CD4-positive, CD25-positive, alpha-beta regulatory T cell (primary cell): ENCODE measurements at places on chromosomes 6 and 20. TPM values are rescaled to one million over a fixed set of nuclear protein-coding genes. Genes with fewer than 3 reads are reported as not detected.

- no peak for DNase-seq
- H3K4me3 ChIP-seq = no peak overlapping the region
- H3K27me3 ChIP-seq = peaks cover 4% of the 10 kb centered on the region
- no peak overlapping the region for H3K27ac ChIP-seq
- H3K36me3 ChIP-seq = no peaks in the 10 kb centered on the region
Measured at GRCh38 chr6:138227316-138227781, 9.1 kb upstream of the PBOV1 start.

GRCh38 chr6:134447883-134448387 lies 130.0 kb upstream of the SGK1 start:
- no peaks in the 10 kb centered on the region for H3K27me3 ChIP-seq
- H3K4me3 ChIP-seq = no peak overlapping the region
- no peak for DNase-seq
- H3K4me1 ChIP-seq = no peaks in the 10 kb centered on the region
- H3K27ac ChIP-seq = no peak overlapping the region

- peaks cover 39% of the 10 kb centered on the region for H3K27me3 ChIP-seq
- no peak overlapping the region for H3K27ac ChIP-seq
- no peaks in the 10 kb centered on the region for H3K36me3 ChIP-seq
- peaks cover 11% of the 10 kb centered on the region for H3K4me1 ChIP-seq
Measured at GRCh38 chr20:54170963-54171362, 2.8 kb downstream of the CYP24A1 start.

DNA sequence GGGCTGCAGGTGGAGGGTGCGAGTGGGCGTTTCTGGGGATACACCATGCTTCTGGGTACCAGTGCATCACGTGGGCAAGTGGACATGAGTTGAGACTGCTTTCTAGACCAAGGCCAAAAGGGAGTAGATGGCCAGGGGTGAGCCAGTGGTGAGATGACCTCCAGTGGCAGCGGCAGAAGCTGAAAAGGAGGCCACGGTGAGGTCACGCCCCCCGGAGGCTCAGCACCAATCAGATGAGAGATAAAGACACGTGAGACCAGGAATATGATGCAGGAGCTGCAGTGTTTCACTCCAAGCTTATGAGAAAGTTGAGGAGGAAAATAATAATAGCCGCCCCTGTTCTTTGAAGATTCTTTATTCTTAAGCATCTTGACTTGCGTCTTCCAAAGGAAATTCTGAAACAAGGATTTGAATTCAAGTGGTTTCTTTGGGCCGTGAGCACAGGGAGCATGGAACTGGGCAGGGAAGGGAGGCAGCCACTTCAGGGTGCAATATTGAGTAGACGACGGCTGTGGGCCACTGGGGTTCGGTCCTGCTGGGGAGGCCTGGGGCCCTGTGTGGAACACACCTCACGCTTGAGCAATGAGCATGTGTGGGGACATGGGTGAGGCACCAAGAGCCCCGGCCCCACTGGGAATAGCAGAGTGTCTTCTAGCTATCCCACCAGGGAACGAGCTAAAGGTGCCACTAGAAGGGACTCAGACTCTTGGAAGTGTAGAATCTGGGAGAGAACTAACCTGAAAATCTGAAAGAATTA lies 156.7 kb upstream of the LRFN2 start:
- no peaks in the 10 kb centered on the region for H3K36me3 ChIP-seq
- no peak overlapping the region for H3K4me3 ChIP-seq
- no peaks in the 10 kb centered on the region for H3K4me1 ChIP-seq
- H3K27me3 ChIP-seq = peaks cover 3% of the 10 kb centered on the region
- no peak overlapping the region for H3K27ac ChIP-seq

DNA sequence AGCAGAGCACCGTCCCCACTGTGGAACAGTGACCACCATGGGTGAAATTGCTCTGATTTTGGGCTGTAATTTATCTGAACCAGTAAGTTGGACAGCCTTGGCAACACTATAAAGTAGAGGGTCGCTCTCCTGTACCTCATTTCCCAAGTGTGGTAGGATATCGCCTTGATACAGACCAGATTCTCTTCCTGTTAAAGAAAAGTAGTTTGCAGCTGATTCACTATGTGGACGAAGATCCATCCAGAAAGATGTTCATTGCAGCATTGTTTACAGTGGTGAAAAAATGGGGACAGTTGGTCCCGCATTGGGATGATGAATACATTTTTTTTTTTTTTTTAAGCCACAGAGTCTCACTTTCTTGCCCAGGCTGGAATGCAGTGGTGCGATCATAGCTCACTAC lies 74.3 kb downstream of the SLX4IP start:
- H3K4me3 ChIP-seq = no peak overlapping the region
- no peak for DNase-seq
- no peak overlapping the region for H3K27ac ChIP-seq
- H3K27me3 ChIP-seq = no peaks in the 10 kb centered on the region
- H3K4me1 ChIP-seq = peaks cover 21% of the 10 kb centered on the region

GRCh38 chr20:4546786-4547185 lies 174.9 kb upstream of the PRND start:
- no peak overlapping the region for H3K4me3 ChIP-seq
- peaks cover 22% of the 10 kb centered on the region for H3K27me3 ChIP-seq
- no peak for DNase-seq

DNA sequence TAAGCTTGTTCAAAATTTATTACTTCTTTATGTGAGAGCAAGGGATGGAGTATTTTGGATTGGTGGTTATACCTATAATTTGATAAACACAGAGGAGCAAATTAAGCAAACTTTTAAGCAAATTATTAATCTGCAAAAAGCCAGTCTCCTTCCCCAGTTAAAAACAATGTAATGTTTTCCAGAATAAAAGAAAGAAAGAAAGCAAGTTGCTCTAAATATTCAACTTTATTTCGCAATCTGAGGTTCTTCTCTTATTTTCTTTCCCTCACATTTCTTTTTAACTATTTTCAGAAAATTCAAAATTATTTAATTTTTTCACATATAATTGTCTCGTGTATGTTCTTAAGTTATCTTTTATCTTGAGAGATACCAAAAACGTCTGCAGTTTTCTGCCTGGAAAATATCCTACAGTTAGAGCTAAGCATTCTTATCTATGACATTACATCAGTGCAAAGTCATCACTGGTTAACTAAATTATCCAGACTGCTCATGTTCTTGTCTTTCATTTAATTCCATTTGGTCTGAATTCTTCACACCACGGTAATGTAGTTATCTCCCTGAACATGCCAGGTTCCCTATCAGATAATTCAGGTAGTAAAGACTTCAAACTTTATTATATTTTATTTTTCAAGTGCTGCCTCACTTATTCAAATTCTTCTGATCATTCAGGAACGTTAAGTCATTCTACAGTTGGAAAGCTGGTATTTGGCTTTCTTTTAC lies 3.3 kb upstream of the CNKSR3 start:
- DNase-seq = no peak
- H3K27me3 ChIP-seq = peaks cover 7% of the 10 kb centered on the region
- H3K4me1 ChIP-seq = peaks cover 17% of the 10 kb centered on the region
- no peaks in the 10 kb centered on the region for H3K36me3 ChIP-seq
- H3K4me3 ChIP-seq = no peak overlapping the region

DNA sequence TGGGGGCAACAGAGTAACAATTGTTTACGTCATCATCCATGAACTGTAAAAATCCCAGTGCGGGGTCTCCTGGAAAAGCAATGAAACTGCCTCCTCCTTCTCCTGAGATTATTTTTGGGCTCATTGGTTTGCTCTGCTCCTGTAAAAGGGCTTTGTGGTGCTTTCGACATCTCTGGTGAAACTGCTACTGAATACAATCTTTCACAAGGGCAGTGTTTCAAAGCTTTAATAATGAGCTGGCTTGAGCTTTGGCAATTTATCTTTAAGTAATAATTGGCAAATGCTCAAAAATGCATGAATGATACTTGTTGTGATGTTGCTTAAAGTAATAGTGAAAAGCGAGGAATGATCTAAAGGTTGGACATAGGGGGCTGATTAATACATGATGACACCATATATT lies 43.5 kb upstream of the ENPP1 start:
- no peaks in the 10 kb centered on the region for H3K36me3 ChIP-seq
- no peaks in the 10 kb centered on the region for H3K27me3 ChIP-seq

GRCh38 chr6:134079406-134079921 lies 27.0 kb upstream of the SLC2A12 start:
- H3K36me3 ChIP-seq = no peaks in the 10 kb centered on the region
- no peak overlapping the region for H3K27ac ChIP-seq
- no peak overlapping the region for H3K4me3 ChIP-seq

DNA sequence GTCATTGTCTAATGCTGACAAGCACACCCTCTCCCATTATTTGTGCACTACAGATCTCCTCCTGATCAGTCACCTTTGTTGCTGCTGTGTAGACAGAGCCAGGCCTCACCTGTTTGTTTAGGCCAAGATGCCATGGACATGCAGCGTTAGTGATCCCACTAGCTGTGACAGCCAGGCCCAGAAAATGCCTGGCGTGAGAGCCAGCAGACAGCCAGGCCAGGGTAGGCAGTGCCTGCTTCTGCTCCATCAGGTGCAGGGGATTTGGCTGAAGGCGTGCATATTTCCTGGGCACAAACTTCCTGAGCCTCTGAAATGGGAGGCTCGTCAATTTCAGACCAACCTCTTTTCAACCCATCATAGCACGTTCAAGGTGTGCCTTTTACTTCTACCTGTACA lies 27.3 kb downstream of the MANBAL start:
- no peaks in the 10 kb centered on the region for H3K27me3 ChIP-seq
- no peaks in the 10 kb centered on the region for H3K4me1 ChIP-seq
- no peak for DNase-seq
- H3K36me3 ChIP-seq = peaks cover 22% of the 10 kb centered on the region

DNA sequence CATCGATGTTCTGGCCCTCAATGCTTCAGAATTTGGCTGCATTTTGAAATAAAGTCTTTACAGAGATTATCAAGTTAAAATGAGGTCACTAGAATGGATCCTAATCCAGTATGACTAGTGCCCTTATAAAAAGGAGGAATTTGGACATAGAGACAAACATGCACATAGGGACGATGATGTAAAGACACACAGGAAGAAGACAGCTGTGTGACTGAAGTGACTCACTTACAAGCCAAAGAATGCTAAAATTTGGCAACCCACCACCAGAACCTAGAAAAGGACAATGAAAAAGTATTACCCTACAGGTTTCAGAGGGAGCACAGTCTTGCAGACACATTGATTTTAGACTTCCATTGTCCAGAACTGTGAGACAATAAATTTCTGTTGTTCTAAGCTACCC lies 322.8 kb upstream of the GJE1 start:
- no peak overlapping the region for H3K4me3 ChIP-seq
- no peaks in the 10 kb centered on the region for H3K4me1 ChIP-seq
- no peaks in the 10 kb centered on the region for H3K27me3 ChIP-seq
- no peaks in the 10 kb centered on the region for H3K36me3 ChIP-seq

- no peaks in the 10 kb centered on the region for H3K36me3 ChIP-seq
- H3K4me1 ChIP-seq = no peaks in the 10 kb centered on the region
- no peaks in the 10 kb centered on the region for H3K27me3 ChIP-seq
- no peak overlapping the region for H3K27ac ChIP-seq
- DNase-seq = no peak
Measured at GRCh38 chr6:154383273-154383672, 26.7 kb upstream of the IPCEF1 start.

- H3K4me3 ChIP-seq = no peak overlapping the region
- H3K27me3 ChIP-seq = peaks cover 3% of the 10 kb centered on the region
- DNase-seq = no peak
- no peaks in the 10 kb centered on the region for H3K4me1 ChIP-seq
Measured at GRCh38 chr6:160667639-160668481, 3.8 kb upstream of the LPA start.

DNA sequence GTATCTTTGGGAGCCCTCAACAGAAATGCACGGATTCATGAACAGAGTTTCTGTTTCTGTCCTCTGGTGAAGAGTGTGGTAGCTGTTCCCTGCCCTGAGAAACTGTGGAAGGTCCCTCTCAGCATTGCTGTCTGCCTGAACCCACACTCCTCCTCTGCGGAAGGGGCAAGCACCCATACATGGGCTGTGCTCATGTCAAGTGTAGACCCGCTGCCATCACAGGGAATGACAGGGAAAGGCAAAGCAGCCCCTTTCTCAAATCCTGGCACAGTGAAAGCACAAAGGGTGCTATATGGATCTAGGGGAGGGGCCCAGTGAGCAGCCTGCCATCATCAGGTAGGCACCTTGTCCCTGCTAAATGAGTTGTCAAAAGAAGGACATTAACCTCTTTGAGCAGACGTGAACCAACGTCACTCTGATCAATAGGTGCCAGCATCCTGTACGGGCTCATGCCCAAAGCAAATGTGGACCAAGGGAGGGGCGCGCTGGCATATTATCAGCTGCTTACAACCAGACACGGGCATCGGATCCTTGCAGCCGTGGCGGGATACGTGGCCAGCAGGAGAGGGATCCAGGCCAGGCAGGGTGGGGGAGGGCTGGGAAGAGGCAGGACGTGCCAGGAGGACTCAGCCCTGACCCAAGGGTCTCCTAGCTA lies 231.2 kb upstream of the PMEPA1 start:
- no peaks in the 10 kb centered on the region for H3K27me3 ChIP-seq
- DNase-seq = no peak
- H3K4me1 ChIP-seq = no peaks in the 10 kb centered on the region
- H3K36me3 ChIP-seq = no peaks in the 10 kb centered on the region
- no peak overlapping the region for H3K4me3 ChIP-seq

GRCh38 chr6:163356324-163356723 lies 58.2 kb upstream of the QKI start:
- H3K36me3 ChIP-seq = no peaks in the 10 kb centered on the region
- no peaks in the 10 kb centered on the region for H3K27me3 ChIP-seq
- no peak overlapping the region for H3K27ac ChIP-seq
- DNase-seq = no peak

GRCh38 chr6:148509800-148510581 lies 167.4 kb downstream of the SASH1 start:
- no peaks in the 10 kb centered on the region for H3K4me1 ChIP-seq
- peaks cover 5% of the 10 kb centered on the region for H3K27me3 ChIP-seq
- H3K36me3 ChIP-seq = no peaks in the 10 kb centered on the region
- DNase-seq = peak; percentile 13

The GMNN gene
- total RNA-seq = 28.3 TPM

The SLC35D3 gene
- total RNA-seq = 0.15 TPM

The BMP6 gene
- total RNA-seq = 1.2 TPM

The TFAP2A gene
- not detected for total RNA-seq

The MOG gene
- total RNA-seq = not detected

The ZFP57 gene
- total RNA-seq = 2.4 TPM

The HLA-DOA gene
- total RNA-seq = 14.0 TPM

The BEND3 gene
- total RNA-seq = 0.89 TPM

The RSPO3 gene
- total RNA-seq = not detected

The BPIFB1 gene
- not detected for total RNA-seq

The SLC2A10 gene
- total RNA-seq = not detected

The RAET1G gene
- 0.76 TPM for total RNA-seq

The GLP1R gene
- total RNA-seq = not detected
